ENCODE measurements at places on chromosomes 16 and 17.

DNA sequence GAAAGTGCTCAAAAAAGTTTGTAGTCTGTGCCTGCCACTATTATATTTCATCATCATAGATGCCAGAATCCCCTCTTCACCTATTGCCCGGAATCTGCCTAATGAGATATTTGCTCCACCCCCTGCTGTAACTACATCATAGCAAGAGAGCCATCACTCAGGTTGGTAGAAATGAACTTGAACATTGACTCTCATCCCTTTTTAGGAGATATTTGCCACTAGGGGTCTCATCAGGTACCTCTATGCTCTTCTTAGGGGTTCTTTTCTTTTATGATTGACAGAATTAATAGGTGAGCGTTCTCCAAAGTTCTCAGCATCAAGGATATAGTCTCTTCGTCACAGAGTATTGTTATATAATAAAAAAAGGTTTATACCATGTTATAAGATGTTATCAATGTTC is 20.0 kb downstream of the ANKS4B start:
- no peak for DNase-seq

GRCh38 chr16:11539641-11540050 is 47.1 kb downstream of the LITAF start:
- DNase-seq: no peak

DNA sequence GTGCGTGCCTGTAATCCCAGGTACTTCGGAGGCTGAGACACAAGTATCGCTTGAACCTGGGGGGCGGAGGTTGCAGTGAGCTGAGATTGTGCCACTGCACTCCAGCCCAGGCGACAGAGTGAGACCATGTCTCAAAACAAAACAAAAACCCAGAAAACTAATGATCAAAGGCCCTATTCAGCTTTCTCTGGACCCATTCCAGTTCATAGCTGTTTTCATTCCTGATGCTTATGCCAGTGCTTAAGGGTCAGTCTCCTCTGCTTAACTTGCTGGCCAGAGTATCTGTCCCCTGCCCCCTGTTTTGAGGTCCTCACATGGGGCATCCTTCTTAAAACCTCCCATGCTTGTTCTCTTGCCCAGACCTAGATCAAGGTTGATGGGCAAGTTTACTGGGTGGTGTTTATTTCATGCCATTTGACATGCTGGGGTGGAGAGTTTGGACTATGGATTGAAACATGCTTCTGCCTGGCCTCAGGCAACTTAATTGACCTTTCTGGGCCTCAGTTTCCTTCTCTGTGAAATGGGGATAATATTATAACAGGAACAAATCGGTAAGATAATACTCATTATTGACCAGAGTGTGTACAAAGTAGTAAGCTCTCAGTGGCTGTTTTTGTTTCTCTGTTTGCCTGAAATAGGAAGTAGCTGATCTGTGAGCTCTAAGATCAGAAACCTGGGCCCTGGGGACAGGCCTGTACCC is 369.8 kb downstream of the CPPED1 start:
- DNase-seq: no peak

DNA sequence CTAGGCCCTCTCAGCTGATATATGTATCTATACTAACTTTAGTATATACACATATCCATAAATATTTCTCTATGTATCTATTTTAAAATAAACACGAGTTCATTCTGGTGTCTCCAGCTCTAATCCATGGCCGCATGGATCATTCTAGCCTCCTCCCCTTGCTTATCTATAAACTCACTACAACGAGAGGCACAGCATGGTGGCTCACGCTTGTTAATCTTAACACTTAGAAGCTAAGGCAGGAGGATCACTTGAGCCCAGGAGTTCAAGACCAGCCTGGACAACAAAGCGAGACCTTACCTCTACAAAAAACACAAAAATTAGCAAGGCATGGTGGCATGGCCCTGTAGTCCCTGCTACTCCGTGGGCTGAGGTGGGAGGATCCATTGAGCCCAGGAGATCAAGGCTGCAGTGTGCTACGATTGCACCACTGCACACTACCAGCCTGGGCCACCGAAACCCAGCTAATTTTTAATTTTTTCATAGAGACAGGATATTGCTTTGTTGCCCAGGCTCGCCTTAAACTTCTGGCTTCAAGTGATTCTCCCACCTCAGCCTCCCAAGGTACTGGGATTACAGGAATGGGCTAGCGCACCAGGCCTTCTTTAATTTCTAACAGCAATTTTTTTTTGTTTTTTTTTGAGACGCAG is 3.9 kb upstream of the ZNF207 start:
- DNase-seq: no peak

- no peak for DNase-seq
These were observed 218.1 kb upstream of the FOXF1 start for GRCh38 chr16:86292171-86292775.

DNA sequence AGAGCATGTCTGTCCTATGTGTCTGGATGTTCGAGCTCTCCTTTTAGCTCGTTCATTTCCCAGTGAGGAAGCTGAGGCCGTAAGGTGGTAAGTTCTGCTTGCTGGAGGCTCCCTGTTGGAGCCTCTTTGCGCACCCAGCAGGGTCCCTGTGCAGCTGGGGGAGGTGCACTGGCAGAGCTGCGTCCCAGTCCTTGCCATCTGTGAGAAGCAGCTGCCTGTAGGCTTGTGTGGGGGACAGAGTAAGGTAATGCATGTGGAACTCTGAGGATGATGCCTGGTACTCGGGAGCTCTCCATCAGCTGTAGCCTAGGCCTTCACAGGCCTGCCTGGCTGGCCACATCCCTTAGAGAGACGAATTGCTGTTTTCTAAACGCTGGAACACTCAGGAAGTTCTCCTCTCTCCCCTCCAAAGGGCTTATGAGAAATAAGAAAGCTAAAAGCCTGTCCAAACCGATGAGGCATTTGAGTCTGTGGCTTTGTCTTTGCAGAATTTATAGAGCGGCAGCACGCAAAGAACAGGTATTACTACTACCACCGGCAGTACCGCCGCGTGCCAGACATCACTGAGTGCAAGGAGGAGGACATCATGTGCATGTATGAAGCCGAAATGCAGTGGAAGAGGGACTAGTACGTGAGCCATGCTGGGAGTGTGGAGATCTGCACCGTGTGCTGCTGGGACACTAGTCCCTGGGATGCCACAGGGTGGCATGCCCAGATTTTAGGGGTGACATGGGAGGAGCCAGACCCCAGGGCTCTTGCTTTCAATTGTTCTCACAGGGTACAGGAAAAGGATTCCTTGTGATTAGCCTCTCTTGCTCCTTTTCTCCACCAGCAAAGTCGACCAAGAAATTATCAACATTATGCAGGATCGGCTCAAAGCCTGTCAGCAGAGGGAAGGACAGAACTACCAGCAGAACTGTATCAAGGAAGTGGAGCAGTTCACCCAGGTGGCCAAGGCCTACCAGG is 1.6 kb downstream of the NDUFB10 start:
- DNase-seq: peak; percentile 26

DNA sequence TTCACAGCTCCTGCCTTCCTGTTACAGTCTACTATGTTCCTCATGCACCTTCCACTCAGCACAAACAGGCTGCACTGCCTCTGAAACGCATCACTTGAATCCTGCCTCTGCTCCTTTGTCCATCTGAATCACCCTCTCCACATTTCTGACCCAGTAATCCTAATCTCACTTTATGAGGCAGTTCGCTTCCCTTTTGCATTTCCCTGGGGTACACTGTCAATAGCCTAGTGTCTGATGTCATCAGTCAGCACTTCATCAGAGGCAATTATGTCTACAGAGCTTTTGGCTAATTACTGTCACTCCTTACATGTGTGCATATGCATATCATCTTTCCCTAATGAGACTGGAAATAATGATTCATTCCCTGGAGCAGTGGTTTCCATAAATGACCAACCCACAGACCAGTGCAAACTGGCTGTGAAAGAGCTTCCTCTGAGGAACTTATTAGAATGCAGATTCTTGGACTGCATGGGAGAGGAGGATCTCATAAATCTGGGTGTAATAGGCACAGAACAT is 23.6 kb downstream of the CA4 start:
- DNase-seq: no peak

DNA sequence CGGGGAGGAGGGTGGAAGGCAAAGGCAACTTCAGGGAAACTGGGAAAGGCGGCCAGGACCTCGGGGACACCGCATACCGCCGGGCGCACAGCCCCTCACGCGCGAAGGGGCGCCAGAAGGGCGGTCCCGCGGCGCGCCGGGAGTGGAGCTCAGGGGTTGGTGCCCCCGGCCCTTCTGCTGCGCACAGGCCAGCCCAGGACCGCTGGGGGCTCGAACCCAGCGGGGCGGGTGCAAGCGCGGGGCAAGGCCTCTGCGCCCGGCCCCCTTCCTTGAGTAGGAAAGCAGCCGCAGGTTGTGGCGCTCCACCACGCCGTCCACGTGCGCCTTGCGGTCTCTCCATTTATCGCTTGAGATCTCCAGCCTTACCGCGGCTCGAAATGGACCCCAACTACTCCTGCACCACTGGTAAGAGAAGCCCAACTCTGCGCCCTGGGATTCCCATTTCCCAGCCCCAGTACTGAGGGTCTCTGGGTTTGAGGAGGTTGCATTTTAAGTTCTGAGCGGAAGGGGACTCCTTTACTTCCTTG is 3.0 kb upstream of the MT1A start:
- DNase-seq: no peak

GRCh38 chr17:63361182-63361581 is 84.9 kb downstream of the CYB561 start:
- DNase-seq: no peak

- DNase-seq: no peak
These were observed 7.6 kb downstream of the RNF166 start for GRCh38 chr16:88698646-88699045.

DNA sequence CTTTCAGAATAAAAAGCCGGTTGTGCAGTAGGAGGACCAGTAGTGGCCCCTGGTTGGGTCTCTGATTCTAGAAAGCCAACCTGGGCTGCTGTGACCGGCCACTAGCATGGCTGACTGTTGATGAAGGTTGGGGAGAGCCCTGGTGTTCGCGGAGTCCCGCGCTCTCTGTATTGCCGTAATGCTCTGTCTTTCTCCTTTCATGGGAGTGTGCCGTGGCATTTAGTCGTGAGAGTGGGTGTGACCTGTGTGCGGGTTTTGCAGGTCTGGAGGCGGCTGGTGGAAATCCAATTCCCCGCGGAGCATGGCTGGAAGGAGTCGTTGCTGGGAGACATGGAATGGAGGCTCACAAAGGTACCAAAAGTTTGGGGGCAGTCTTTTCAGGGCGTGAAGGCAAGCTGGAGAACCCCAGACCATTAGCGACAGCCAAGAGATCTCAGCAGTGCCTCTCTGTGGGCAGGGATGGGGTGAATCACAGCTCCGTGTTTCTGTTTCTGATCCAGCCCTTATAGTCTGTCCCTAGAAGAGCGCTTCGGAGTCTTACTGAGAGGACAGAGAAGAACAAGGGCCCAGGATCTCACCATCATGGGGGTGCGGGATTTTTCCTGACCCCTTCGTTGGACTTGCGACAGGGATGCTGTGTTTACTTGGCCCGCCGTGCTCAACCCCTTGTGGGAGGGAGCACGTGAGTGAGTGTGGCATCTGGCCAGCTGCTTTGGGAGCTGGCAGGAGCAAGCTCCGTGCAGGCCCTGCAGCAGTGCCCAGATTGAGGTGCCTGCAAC is 56.5 kb downstream of the RNF213 start:
- no peak for DNase-seq

GRCh38 chr17:83185023-83186002 is 105.9 kb downstream of the METRNL start:
- DNase-seq: no peak

DNA sequence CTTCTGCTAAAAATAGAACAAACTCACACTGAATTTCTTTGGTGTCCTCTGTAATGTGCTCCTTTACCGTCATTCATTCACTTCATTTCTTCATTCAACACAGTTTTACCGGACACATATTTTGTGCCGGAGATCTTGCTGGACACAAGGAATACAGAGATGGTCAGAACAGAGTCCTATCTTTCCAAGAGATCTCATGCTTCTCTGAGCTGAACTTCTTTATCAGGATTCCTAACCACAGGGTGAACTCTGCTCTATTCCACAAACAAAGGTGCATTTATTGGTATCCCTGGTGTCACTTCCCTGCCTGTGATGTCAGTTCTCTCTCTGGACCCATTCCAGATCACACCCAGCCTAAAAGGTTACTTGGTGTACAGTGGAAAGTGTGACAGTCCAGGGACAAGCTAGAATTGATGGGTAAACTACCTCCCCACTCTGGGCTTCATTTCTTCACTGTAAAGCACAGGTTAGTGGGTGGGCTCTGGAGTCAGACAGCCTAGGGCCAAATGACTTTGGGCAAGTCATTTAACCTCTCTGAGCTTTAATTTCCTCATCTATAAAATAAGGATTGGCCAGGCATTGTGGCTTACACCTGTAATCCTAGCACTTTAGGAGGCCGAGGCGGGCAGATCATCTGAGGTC is 4.2 kb downstream of the IFI35 start:
- DNase-seq: no peak

GRCh38 chr16:49621241-49622083 is 234.4 kb downstream of the ZNF423 start:
- DNase-seq: no peak

DNA sequence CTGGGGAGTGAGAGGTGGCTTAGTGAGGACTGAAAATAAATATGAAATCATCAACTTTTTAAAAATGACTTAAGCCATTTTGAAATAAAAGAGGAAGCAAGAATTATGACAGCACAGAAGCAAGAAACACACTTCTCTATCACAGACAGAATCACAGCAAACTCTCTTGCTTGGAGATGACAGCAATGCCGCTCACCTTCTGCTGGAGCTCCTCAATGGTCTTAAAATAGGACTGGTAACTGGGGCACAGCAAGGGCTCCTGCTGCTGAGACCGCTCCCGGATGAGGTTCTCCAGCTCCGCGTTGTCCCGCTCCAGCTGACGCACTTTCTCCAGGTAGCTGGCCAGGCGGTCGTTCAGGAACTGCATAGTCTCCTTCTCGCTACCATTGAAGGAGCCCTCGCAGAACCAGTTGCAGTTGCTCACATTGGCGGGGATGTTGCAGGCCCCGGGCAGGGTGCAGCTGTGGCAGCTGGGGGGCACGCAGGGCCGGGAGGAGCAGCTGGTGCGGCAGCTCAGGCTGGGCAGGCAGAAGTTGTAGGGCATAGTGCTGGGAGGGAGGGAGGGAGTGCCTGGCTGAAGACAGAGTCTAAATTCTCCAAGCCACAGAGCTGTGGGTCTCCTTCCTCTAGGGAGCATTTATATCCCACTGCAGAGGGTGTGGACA is at the start of gene KRT31:
Gene KRT31, minus strand, starts transcription at position 613 of the 665 bp plus-strand sequence. Its CDS starts 69 bp downstream, at position 544.
- no peak for DNase-seq

DNA sequence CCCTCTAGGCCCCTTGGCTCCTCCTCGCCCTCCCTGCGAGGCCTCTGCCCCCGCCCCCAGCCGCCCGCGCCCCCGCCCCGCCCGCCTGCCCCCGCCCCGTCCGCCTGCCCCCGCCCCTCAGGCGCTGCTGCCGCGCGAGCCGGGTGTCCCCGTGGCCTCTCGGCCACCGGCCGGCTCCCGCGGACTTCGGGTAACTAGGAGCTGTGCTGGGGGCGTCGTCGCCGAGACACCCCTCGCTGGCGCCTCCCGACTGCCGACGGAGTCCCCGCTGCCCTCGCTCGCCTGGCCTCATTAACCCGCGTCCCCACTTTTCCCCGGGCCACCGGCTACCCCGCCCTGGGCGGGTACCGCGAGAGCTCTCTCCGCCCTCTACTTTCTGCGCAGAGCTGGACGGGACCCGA is at the start of gene TLCD1:
Gene TLCD1, minus strand, starts transcription at position 8 of the 401 bp plus-strand sequence. CDS start 136 bp downstream, outside the sequence.
- DNase-seq: no peak
